Jurkat, Clone E6-1 (cell line): ENCODE measurements at places on chromosomes 1 and 21.

DNA sequence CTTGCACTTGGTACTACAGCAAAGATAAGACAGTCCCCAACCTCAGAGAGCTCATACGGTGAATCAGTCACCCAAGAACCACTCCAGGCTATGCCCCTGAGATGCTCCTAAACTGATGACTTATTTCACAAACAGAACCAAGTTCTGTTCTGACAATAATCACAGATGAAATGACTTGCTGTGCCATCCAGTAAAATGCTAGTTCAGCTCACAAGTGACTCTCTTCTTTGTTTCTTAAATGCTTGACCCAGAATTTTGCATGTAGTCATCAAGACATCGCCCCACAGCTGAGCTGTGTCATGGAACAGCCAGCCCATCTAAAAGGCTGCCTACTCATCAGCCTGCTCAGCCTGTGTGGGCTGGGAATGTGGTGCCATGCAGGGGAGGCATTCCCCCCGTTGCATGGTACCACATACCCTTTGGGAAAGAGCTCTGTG, 6.1 kb upstream of the SLC19A2 start:
- no peak for DNase-seq

DNA sequence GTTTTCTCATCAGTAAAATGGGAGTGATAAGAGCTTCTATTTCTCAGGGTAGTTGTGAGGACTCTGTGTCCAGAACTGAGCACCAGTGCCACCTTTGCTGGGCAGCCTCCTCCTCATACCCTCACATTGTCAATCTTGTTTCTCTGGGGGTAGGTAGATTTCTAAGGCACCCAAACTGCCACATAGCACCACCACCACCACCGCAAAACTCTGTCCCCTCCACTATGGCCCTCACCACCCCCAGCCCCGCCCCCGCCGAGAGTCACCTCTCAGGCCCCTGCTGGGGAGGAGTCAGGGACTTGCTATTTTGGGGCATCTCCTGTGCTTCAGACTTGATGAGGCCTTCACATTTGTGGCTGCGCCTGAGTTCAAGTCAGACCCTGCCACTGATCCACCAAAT, 549.2 kb downstream of the PTPRU start:
- no peak for DNase-seq

- no peak for DNase-seq
Observed at GRCh38 chr1:82979593-82980236, 1019.2 kb downstream of the TTLL7 start.

DNA sequence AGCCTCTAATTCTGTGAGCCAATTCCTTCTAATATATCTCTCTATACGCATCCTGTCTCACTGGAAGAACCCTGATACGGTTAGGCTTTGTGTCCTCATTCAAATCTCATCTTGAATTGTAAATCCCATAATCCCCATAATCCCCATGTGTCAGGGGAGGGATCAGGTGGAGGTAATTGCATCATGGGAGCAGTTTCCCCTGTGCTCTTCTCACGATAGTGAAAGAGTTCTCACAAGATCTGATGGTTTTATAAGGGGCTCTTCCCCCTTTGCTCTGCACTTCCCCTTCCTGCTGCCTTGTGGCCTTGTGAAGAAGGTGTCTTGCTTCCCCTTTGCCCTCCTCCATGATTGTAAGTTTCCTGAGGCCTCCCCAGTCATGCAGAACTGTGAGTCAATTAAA, 116.1 kb downstream of the MRPS6 start:
- no peak for DNase-seq

DNA sequence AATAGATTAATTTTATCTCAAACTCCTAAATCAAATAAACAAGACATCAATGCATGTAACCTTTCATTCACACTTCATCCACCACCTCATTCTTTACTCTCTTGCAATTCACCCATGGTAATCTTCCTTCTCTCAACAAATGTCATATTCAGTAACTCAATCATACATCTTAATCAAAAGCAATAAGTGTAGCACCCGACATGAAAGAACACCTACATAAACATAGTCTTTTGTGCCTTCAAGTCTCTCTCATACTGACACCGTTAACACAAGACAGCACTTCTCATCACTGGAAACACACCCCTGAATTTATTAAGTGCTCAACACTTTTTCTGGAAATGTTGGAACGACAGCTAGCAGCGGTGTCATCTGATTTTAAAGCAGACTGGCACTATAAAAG, 225.9 kb downstream of the TTLL7 start:
- DNase-seq: no peak

GRCh38 chr1:64675718-64676345, 69.0 kb upstream of the RAVER2 start:
- peak; percentile 5 for DNase-seq

GRCh38 chr1:24481101-24481500, 21.5 kb upstream of the RCAN3 start:
- peak; percentile 94 for DNase-seq

DNA sequence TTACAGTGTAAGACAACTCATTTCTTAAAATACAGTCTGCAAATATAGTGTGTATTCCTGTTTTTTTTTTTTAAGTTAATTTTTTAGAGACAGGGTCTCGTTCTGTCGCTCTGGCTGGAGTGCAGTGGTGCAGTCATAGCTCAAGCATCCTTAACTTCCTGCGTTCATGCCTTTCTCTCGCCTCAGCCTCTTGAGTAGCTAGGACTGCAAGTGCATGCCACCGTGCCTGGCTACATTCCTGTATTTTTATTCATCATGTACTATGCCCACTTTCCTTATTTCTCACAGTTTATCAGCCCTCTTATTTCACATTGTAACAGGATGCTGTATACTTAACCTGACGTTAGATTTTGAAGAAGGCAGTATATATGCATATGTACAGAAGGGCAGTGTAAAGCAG, 26.7 kb downstream of the MIER1 start:
- no peak for DNase-seq

GRCh38 chr1:87141556-87141955, 187.1 kb upstream of the LMO4 start:
- no peak for DNase-seq

- DNase-seq: no peak
Observed at GRCh38 chr1:192639607-192640368, 3.8 kb downstream of the RGS13 start.

DNA sequence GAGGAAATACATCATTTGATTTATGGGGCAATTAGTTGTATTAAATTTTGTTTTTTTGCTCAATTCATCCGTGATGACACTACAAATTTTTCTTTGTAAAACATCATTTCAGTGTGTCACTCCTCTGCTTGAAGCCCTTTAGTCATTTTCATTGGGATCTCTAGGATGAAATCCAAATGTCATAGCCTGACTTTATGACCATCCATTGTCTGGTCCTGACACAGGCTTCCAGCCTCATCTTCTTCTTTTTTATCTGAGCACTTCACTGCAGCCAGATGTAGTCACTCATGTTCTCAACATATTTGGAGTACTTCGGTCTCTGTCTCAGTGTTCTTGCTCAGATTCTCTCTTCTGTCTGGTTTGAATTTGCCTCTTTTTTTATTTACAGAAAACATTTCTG, 173.1 kb downstream of the HMCN1 start:
- no peak for DNase-seq

GRCh38 chr1:228317891-228318810, 88.5 kb downstream of the TRIM11 start:
- DNase-seq: no peak

DNA sequence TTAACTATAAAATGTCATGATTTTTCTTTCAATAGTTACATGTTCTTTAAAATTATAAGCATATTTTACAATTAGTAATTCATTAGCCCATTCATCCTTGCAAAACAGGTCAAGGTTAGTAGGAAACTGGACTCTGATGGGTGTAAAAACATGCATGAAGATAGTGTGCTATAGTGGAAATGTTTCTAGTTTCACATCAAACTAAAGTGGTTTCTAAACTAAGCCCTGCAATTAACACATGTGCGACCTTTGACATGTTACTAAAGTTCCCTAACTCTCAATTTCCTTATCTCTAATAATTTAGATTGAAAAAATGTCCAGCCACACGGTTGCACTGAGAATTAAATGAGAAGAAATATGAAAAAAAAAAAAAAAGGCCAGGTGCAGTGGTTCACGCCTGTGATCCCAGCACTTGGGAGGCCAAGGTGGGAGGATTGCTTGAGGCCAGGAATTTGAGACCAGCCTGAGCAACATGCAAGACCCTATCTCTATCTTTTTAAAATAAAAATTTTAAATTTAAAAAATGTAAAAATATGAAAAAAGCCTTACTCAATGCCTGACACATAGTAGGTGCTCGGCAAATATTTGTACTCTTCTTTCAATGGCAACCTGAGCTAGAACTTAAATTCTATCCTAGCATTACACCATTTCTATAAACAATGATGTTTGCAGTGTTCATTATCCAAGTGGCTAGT, 44.1 kb upstream of the PALMD start:
- DNase-seq: no peak

- DNase-seq: no peak
Observed at GRCh38 chr1:20202166-20202565, 15.8 kb upstream of the PLA2G2C start.

- no peak for DNase-seq
Observed at GRCh38 chr1:5758000-5758858, 234.0 kb downstream of the NPHP4 start.

GRCh38 chr1:181423301-181423918, 59.9 kb upstream of the CACNA1E start:
- peak; percentile 34 for DNase-seq

DNA sequence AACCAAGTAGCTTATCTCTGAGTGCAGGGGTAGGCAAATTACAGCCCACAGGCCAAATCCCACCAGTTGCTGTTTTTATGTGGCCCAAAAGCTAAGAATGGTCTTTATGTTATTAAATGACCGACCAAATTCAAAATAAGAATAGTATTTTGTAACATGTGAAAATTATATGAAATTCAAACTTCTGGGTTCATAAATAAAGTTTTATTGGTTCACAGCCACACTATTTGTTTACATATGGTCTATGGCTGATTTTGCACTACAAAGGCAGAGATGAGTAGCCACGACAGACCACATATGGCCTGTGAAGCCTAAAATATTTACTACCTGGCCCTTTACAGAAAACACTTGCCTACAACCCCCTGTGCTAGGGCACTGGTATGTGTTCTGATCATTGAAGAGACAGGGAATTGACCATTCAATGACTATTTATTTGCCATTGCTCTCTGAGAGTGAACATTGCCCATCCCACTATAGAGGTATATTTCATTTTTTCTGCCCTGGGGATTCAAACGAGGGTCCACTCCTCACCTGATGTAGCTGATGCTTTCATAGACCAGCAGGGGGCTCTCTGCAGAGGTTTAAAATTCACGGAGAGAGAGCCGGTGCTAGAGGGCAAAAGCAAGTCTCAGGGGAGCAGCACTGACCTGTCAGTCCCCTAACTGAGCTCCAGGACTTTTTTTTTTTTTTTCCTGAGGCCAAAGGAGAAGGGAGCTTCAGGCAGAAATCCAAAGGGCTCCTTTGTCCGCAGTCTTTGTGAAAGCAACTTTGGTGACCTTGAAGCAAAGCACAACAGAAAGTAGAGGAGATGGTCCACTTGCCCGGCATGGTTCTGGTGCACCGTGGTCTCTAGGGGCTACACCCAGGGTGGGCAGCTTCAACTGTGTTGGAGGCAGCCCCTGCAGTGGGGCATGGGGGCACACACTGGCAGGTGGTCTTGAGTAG, 7.3 kb upstream of the GNL2 start:
- DNase-seq: no peak

GRCh38 chr1:147837129-147837963, 65.2 kb upstream of the GJA8 start:
- DNase-seq: no peak

GRCh38 chr1:1324524-1325287, at the start of the genes CPTP and INTS11:
TSS of gene CPTP (plus strand) at chr1:1324802. CDS start at chr1:1326911, 2,109 bp downstream.
TSS of gene INTS11 (minus strand) at chr1:1324660. CDS start at chr1:1324608, 52 bp downstream.
- DNase-seq: peak; percentile 82

GRCh38 chr1:152866321-152866720, 6.5 kb downstream of the LCE7A start:
- no peak for DNase-seq

- no peak for DNase-seq
Observed at GRCh38 chr1:61207416-61207815, 125.1 kb downstream of the NFIA start.

DNA sequence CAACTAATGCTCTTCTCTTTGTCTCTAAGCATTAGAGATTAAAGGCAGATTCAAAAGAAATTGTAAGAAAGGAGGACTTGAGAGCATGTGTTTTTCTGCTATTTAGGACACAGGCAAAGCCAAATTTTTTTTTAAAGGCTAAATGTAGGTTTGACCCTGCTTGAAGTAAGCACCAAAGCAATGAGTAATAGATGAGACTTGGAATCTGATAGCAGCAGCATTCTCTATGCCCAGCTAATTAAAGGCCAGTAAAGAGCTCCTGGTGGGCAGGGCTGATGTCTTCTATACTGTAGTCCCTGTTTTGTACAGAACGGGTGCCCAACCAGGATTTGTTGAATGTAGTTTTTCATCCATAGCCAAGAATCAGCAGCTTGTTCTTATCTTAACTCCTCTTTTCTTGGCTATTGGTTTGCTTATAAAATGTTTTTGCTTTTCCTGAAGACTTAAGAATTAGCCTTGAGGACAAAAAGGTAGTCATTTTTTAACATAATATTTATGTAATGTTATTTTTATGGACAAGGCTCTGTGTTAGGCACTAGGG, 179.6 kb downstream of the LMO4 start:
- no peak for DNase-seq

- DNase-seq: no peak
Observed at GRCh38 chr1:233299450-233299849, 3.9 kb upstream of the PCNX2 start.

- no peak for DNase-seq
Observed at GRCh38 chr1:78298349-78298748, 192.4 kb upstream of the PTGFR start.

- peak; percentile 9 for DNase-seq
Observed at GRCh38 chr1:199867601-199868000, 159.9 kb upstream of the NR5A2 start.

GRCh38 chr1:239733995-239734394, 347.6 kb downstream of the CHRM3 start:
- no peak for DNase-seq

- DNase-seq: no peak
Observed at GRCh38 chr21:43906585-43907370, 41.8 kb downstream of the AGPAT3 start.

DNA sequence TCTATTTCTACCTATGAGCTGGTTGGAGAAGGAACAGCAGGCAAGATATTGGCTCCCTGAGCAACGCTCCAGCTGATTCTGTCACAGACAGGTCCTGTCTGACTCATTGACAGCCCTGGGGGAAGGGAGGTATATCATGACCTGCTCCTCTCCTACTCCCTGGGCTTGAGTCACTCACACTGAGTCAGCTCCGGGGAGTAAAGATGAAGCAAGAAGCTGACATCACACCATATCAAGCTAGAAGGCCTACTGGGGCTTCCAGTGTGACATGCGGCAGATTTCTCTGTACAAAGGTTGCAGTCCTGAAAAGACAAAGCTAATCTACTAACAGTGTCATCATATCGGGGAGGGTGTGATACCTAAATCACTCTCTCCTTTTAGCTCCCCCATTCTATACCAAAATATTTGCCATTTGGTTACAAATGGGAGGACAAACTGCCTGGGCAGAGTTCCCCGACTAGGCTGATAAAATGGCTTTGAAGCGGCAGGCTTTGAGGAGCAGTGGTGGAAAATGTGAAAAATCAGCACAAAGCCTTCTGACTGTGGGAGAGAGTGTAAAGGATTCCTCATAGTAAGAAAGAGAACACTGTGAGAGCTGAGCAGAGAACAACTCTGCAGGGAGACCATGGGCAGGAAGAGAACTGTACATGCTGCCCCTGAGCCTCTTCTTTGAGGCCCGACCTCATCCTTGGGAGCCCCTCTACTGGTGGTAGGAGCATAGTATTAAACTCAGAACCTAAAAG, 15.5 kb downstream of the PI4KB start:
- DNase-seq: no peak

GRCh38 chr1:98704474-98704873, 43.0 kb downstream of the SNX7 start:
- peak; percentile 6 for DNase-seq

- no peak for DNase-seq
Observed at GRCh38 chr1:59556802-59557548, 257.8 kb upstream of the HOOK1 start.

- DNase-seq: no peak
Observed at GRCh38 chr1:174656409-174657059, 208.8 kb downstream of the GPR52 start.
